ENCODE measurements at places on chromosomes 12 and 14. TPM values are rescaled to one million over a fixed set of nuclear protein-coding genes. Genes with fewer than 3 reads are reported as not detected.

The ITGB7 gene
- total RNA-seq: 2.8 TPM

The TOMM20L gene
- total RNA-seq: not detected

The SYNDIG1L gene
- not detected for total RNA-seq

The DCAF4 gene
- 42.7 TPM for total RNA-seq

The CHST11 gene
- 20.6 TPM for total RNA-seq

The CALCOCO1 gene
- total RNA-seq: 129 TPM

The NEUROD4 gene
- total RNA-seq: not detected

The SYCP3 gene
- total RNA-seq: 0.15 TPM

The MAP3K9 gene
- total RNA-seq: 14.4 TPM

The CCDC63 gene
- total RNA-seq: not detected

The PPP1R36 gene
- total RNA-seq: 2.6 TPM

The ENTPD5 gene
- 14.3 TPM for total RNA-seq

The KRT72 gene
- total RNA-seq: not detected

The CMTM5 gene
- not detected for total RNA-seq

The BICD1 gene
- 64.0 TPM for total RNA-seq

The FBXO34 gene
- 29.0 TPM for total RNA-seq

The KLRC2 gene
- total RNA-seq: not detected

The SAV1 gene
- 32.3 TPM for total RNA-seq

The GDF11 gene
- total RNA-seq: 1.9 TPM

The FAM181A gene
- total RNA-seq: not detected

The TM7SF3 gene
- 119 TPM for total RNA-seq

The ERP27 gene
- 0.75 TPM for total RNA-seq

The LRP1-AS gene
- total RNA-seq: not detected

The NGB gene
- total RNA-seq: 0.35 TPM

The GPR162 gene
- total RNA-seq: not detected

The FAIM2 gene
- total RNA-seq: not detected

The AQP6 gene
- not detected for total RNA-seq

The OR10G2 gene
- not detected for total RNA-seq

The PLEK2 gene
- total RNA-seq: 126 TPM

The SMCO3 gene
- not detected for total RNA-seq

The VAMP1 gene
- total RNA-seq: 2.3 TPM

The CATSPERB gene
- 0.17 TPM for total RNA-seq

The CLEC1B gene
- not detected for total RNA-seq

The KITLG gene
- 189 TPM for total RNA-seq

The ACVR1B gene
- 14.8 TPM for total RNA-seq

The KRT73 gene
- total RNA-seq: not detected

The DLK1 gene
- not detected for total RNA-seq

The TCL1B gene
- not detected for total RNA-seq

The FOS gene
- 80.4 TPM for total RNA-seq

The PMEL gene
- total RNA-seq: 1.6 TPM

The TEX52 gene
- not detected for total RNA-seq

The CLEC4D gene
- not detected for total RNA-seq

The TDRD9 gene
- 4.5 TPM for total RNA-seq

The STAC3 gene
- 1.2 TPM for total RNA-seq

The GSG1 gene
- 5.1 TPM for total RNA-seq

The ANO2 gene
- 4.5 TPM for total RNA-seq

The CDCA3 gene
- total RNA-seq: 1.3 TPM

The SLC6A12 gene
- total RNA-seq: 4.8 TPM
